ENCODE measurements at places on chromosomes 12 and 14.

- no peak for DNase-seq
Measured at GRCh38 chr14:65169351-65169750, 67.0 kb upstream of the MAX start.

DNA sequence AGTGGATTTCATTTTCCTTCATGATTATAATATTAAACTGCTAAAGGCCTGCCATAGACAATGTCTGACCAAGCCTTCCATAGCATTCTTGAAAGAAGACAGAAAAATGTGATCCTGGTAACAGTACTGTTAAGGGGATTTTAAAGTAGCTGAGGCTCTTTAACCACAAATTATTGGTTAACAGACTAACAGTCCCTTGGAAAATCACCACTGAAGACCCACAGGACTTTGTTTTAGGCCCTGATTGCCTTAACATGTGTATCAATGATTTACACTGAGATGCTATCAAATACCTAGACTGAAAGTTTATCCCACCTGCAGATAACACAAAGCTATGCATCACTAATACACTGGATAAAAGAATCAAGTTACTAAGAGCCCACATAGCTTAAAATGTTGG is 6.0 kb downstream of the KRT79 start:
- DNase-seq, result no peak

GRCh38 chr12:46264057-46264456 is 4.8 kb downstream of the SLC38A1 start:
- DNase-seq, result no peak

DNA sequence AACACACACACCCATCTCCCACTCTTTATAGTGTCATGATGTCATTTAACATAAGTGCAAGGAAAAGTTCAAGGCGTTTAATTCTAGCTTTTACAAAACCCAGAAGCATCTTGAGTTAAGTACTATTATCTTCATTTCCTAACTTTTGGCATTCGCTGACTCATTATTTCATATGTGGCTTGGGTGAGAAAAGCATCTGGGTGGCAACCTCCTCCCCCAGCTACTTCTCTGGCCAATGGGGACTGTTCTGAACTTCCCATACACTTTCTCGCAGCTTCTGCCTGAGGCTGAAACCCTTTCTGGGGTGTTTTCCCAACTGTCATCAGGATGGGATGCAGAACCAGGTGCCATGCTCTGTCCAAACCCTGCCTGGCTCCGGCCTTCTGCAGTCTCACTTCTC is 2.8 kb upstream of the MARK3 start:
- DNase-seq, result no peak

DNA sequence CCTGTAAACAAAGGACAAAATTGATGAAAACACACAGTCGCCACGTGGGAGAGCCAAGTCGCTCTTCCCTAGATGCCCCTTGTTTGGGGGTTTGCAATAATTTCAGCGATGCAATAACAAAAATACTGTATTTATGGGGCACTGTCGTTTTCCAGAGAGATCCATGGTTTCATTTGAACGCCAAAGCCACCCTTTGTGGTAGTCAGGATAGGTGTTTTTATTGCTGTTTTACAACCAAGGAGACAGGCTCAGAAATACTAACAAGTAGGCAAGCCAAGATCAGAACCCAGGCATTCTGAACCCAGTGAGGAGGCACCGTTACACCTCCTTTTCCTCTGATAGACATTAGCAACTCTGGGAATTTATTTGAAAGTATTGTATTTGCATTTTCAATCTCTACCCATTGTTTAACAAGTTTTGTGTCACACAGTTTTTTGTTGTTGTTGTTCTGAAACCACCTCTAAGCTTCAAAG is 831 bp upstream of the BTBD7 start:
- no peak for DNase-seq

GRCh38 chr12:96985515-96986362 is 78.7 kb downstream of the NEDD1 start:
- no peak for DNase-seq

DNA sequence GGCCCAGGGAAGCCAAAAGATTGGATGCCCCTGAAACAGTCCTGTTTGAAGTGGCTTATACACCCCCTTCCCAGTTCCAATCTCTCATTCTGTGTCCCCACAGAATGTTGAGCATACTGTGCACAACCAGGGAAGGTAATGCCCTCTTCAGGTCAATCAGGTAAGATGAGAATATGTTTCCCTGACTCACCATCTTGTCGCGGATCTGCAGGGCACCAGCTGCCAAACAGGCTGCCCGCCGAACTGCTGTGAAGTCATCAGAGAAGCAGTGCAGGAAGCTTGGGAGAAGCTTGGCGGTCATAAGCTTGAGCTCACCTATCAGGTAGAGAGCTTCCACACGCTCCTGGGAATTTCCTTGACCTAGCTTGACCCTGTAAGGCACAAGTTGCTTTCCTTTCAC is 9.6 kb downstream of the RIOX1 start:
- no peak for DNase-seq
